Retina (tissue), 1 donor: ENCODE measurements at places on chromosomes 2 and 18.

GRCh38 chr2:223247136-223247535 lies 195.1 kb downstream of the KCNE4 start:
- DNase-seq = no peak

GRCh38 chr2:71547616-71548285 lies 94.4 kb downstream of the DYSF start:
- no peak for DNase-seq

DNA sequence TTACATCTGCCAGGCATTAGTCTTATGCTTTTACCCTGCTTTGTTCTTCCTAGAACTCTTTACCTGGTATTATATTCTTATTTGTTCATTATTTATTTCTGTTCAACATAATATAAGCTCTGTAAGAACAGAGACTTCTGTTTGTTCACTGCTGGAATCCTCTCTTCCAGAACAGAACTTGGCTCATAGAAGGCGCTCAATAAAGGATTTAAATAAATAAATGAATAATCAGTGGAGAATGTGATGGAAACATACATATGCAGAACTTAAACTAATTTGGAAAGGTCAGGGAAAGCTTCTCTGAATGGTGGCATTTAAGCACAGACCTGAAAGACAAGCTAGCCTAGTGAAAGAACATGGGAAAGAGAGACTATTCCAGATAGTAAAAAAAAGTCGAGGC lies 24.3 kb downstream of the NCKAP1 start:
- no peak for DNase-seq

- no peak for DNase-seq
Observed at GRCh38 chr2:111198701-111199100, 78.0 kb downstream of the BCL2L11 start.
